ENCODE measurements at places on chromosomes 11 and 22. TPM values are rescaled to one million over a fixed set of nuclear protein-coding genes. Genes with fewer than 3 reads are reported as not detected.

The MS4A4E gene
- polyA plus RNA-seq, result 0.72 TPM

The SERGEF gene
- 20.4 TPM for polyA plus RNA-seq

The CCDC73 gene
- polyA plus RNA-seq, result 0.37 TPM

The CNTN5 gene
- polyA plus RNA-seq, result 20.4 TPM
